Activated CD4-positive, alpha-beta T cell treated with anti-CD3 and anti-CD28 coated beads, Interleukin-2, amount 50 U/mL, for 1 hour (primary cell): ENCODE measurements at places on chromosomes 13 and 19.

DNA sequence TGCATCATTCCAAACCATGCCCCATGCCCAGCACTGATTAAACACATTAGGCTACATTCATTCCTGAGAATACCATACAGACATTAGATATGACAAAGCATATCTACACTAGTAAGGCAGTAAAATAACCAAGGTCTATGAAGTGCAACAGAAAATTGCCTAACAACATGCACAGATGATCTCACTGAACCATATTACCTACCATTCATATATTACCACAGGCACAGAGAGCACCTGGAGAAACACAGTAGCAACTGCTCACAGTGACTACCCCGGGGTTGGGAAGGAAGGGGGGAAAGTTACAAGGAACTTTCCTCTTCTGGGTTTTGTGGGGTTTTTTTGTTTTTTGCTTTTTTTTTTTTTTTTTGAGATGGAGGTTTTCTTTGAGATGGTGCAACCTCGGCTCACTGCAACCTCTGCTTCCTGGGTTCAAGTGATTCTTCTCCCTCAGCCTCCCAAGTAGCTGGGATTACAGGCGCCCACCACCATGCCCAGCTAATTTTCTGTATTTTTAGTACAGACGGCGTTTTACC lies 669.6 kb downstream of the UQCRFS1 start:
- DNase-seq, result no peak

DNA sequence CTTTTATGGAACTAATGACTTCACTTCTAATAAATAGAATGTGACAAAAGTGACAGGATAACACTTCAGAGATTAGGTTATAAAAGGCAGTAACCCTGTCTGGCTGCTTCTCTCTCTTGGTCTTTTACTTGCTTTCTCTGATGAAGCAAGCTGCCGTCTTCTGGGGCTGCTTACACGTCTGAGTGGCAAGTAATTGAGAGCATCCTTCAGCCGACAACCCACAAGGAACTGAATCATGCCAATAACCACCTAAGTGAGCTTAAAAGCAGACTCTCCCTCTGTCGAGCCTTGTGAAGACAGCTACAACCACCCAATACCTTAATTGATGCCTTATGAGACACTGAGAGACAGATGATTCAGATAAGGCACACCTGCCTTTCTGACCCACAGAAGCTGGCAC lies 1091.2 kb downstream of the SLITRK1 start:
- DNase-seq, result no peak

DNA sequence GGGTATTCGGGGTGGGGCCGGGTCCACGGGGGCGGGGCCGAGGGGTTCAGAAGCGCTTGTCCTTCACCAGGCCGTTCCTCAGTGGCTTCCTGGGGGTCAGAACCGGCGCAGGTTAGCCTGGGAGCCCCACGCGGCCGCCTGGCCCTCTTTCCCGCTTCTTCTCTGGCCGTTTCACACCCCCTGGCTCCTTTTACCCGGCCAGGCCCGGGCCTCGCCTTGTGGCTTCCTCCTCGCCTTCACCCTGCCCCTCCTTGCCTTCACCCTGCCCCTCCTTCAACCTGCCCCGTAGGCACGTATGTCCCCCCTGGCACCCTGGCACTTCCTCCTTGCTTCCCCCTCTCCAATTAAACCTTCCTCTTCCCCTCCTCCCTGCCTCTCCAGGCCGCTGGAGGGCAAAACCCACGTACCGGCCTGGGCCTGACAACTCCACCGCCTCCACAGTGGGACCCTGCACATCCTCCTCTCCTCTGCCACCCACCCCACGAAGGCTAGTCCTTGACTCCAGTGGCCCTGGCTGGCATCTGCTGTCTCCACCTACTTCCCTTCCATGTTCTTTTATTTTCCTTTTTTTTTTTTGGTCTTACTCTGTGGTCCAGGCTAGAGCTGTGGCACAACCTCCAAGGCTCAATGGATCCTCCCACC lies 25.3 kb downstream of the CERS1 start:
- DNase-seq, result no peak

GRCh38 chr13:101514695-101515275 lies 62.3 kb downstream of the ITGBL1 start:
- peak; percentile 1 for DNase-seq

DNA sequence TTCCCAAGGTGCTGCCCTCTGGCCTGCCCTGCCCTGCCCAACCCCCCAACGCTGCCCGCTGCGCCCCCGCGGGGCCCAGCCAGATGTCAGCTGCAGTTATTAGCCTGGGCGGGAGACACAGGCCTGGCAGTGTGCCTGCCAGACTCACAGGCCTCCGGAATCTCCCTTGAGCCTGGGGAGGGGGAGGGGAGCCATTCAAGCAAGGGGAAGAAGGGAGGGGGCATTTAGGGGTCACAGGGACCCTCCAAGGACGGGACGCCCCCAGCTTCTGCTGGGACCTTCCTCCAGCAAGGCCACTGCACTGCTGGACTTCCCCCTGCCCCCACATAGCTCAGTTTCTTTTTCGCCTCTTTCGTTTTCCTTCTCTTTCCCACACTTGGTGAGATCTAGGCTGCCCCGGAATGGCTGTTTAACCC lies 2.6 kb upstream of the JUNB start:
- DNase-seq, result peak; percentile 37

DNA sequence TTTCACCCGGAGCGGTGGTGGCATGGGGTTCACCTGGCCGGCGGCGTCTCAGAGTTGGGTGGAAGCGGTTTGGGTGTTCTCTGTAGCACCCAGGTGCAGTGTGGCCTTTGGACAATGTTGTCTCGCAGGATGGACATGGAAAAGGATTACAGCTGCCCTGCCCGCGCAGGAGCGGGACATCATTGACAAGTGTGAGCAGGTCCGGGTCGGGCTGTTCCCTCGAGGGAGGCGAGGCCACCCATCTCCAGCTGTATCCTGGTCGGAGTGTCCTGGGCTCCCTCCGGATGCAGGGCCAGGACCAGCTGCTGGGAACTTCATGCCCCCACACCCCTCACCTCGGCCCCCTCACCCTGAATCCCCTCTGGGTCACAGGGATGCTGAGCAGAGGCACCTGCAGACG lies 7.8 kb upstream of the ZNF14 start:
- DNase-seq, result no peak

DNA sequence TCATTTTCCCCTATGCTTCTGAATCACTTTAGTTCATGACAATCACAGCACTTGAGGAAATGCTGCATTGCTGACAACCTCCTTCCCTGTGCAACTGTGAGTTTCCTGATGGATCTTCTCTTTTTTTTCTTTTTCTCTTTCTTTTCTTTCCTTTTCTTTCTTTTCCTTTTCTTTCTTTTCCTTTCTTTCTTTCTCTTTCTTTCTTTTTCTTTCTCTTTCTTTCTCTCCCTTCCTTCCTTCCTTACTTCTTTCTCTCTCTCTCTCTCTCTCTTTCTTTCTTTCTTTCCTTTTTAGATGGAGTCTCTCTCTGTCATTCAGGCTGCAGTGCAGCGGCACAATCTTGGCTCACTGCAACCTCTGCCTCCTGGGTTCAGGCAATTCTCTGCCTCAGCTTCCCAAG lies 247.9 kb upstream of the HTR2A start:
- no peak for DNase-seq

GRCh38 chr13:94243551-94243950 lies 235.9 kb downstream of the DCT start:
- no peak for DNase-seq

GRCh38 chr13:18962168-18962734 lies 219.4 kb downstream of the TUBA3C start:
- DNase-seq, result no peak

DNA sequence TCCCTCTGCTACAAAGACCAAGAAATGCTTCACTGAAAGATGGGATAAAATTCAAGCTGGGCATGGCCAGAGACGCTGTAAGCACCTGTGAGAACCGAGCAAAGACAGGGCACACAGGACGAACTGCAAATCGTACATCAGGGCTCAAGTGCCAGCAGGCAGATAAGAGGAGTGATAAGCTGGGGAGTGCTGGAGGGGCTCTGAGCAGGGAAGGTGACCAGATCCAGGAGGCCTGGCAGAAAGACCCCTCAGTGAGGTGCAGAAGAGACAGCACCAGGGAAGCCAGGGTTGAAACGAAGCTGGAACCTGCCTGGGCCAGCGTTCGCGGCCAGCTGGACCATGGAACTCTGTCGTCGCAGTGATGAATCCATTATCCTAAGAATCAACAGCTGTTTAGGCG lies 10.2 kb downstream of the RAB20 start:
- DNase-seq, result no peak

- DNase-seq, result no peak
Observed at GRCh38 chr13:73513751-73514150, 454.9 kb downstream of the KLF5 start.

DNA sequence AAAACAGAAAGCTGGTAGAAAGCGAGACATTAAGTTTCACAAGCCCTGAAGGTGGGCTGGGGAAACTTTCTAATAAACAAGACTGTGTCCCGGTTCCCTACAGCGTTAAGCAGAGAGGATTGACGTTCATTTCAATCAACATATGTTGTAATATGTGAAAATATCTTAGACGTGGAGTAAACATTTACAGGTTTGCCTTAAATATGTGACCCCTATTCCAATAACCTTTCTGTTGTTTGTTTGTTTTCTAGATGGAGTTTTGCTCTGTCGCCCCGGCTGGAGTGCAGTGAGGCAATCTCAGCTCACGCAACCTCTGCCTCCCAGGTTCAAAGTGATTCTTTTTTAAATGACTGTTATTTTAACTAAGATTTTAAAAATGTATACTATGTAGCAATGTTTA lies 526.2 kb downstream of the SUCLA2 start:
- no peak for DNase-seq

DNA sequence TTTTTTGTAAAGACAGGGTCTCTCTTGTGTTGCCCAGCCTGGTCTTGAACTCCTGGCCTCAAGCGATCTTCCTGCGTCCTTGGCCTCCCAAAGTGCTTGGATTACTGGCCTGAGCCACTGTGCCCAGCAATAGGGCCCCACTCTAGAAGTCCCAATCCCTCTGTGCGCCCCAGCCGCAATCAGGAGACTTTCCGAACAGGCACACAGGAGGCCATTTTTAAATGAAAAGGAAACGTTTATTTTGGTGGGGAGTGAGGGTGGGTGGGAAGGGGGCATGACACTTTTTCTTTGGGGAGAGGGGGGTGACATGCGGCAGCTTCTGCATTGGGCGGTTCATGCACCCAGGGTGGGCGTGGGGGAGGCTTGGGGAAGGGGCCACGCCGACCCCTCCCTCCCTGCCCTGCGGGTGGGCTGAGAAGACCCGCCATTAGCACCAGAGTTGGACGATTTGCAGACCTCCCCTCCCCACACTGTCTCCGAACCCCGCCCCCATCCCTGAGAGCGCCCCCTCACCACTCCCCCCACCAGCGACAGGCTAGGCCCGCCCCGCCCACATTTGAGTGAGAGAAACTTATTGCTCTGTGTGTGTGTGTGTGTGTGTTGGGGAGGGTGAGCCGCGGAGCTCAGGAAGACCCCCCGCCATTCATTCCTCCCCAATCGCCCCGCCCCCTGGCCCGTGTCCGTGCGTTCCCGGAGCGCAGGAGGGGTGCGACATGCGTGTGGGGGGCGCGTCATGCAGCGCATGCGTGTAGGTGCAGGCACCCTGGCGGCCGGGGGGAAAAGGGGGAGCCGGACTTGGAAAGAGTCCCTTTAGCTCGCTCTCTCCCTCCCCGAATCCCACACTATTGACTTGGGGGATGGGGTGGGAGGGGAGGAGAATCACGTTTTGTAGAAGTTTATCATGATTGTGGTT lies 17.2 kb downstream of the KCNC3 start:
- no peak for DNase-seq

GRCh38 chr19:53826876-53827275 lies 2.8 kb upstream of the NLRP12 start:
- DNase-seq, result no peak

DNA sequence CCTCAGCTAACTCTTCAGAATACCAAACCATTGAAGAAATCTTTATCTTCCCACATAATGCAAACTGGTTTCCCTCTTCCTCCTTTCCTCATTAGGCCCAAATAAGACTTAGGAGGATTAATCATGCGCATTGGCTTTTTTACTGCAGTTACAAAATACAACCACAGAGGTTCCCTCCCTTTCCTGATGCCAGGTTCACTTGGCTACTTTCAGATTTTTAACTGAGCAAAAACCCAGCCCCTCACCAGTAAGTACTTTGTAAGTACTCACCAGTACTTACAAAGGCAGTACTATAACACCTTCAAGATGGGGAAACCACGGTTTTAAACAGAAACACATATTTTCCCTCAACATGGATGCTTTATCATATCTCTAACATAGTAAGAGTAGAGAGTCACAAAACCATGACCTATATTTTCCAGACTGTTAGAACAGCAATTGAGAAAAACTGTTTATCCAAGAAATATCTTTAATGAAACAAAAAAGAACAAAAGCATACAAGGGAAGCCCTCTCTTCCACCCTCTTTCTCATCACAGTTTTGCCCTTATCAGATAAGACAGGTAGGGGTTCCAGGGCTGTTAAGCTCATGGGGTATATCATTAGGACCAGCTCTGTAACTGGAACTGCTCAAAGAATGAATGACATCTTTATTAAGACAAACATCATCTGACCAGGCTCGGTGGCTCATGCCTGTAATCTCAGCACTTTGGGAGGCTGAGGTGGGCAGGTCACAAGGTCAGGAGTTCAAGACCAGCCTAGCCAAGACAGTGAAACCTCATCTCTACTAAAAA lies 12.7 kb downstream of the FOXO1 start:
- DNase-seq, result no peak

- no peak for DNase-seq
Observed at GRCh38 chr19:29305268-29305667, 92.3 kb upstream of the UQCRFS1 start.

DNA sequence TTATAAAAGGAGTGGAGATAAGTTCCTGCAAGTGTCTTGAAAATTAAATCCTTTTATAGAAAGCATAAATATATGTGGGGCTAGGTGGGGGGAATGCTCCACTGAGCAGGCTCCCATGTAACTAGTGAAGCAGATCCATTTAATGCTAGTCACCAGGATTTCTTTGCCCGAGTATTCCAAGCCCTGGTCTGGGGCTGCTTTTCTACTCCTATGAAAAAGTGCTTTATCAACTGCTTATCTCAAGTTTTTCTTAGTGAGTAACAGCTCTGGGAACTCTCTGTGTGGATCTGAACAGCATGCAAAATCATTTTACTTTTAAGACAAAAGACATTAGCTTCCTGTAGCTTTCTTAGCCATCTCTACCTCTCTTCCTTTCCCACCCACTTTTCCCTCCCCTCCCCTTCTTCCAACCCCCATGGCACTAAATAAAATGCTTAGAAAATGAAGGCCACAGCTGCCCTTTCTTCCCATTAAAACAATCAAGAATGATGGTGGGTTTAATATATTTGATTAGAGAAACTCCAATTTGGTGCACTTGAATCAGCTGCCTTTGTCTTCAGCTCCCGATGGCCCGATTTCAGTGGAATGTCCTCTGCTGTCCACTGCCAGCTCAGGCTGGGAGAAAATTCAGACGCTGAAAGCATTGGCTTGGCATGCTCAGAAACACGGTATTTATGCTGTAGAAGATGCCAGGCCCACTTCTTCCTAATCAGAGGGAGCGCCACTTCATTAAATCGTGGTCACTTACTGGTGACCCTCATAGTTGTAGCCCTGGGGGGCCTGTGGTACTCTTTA lies 475.1 kb downstream of the FOXO1 start:
- no peak for DNase-seq
